ENCODE measurements at places on chromosomes 5 and 9. TPM values are rescaled to one million over a fixed set of nuclear protein-coding genes. Genes with fewer than 3 reads are reported as not detected.

OTP gene
- total RNA-seq = 0.12 TPM

MYMK gene
- total RNA-seq = not detected

EPB41L4B gene
- total RNA-seq = 14.6 TPM

ADAMTS16 gene
- total RNA-seq = 1.4 TPM

CNTFR gene
- total RNA-seq = 0.20 TPM

HTR4 gene
- total RNA-seq = not detected

ISOC1 gene
- total RNA-seq = 16.2 TPM

IL13 gene
- total RNA-seq = not detected

SMIM33 gene
- total RNA-seq = not detected

SARDH gene
- 0.15 TPM for total RNA-seq

GFPT2 gene
- 62.8 TPM for total RNA-seq

SPATA31C1 gene
- total RNA-seq = not detected

RCL1 gene
- total RNA-seq = 42.7 TPM

ZNF883 gene
- 0.90 TPM for total RNA-seq

WNK2 gene
- total RNA-seq = 3.1 TPM

MAMDC2 gene
- total RNA-seq = 0.43 TPM

Measured in A549 treated with ZK216348 at 1 μM for 4 hours (cell line).